ENCODE measurements at places on chromosomes 11 and 22.

DNA sequence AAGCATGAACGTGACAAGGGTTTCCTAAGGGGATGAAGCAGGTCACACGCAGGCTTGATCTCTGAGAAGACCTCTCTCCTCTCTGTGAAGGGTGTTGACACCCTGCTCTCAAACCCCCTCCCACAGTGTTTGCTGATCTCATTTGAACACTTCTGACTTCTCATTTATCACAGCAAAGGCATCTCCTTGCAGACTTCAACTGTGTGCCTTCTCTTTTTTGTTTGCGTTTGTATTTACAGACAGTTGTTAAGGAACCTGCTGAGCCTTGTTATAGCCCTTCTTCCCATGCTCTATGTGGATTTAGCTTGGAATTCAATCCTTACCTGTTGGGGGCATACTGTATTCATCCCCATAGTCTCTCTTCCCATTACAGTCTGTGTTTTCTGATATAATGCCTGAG lies 206.5 kb downstream of the NELL1 start:
- DNase-seq: no peak

DNA sequence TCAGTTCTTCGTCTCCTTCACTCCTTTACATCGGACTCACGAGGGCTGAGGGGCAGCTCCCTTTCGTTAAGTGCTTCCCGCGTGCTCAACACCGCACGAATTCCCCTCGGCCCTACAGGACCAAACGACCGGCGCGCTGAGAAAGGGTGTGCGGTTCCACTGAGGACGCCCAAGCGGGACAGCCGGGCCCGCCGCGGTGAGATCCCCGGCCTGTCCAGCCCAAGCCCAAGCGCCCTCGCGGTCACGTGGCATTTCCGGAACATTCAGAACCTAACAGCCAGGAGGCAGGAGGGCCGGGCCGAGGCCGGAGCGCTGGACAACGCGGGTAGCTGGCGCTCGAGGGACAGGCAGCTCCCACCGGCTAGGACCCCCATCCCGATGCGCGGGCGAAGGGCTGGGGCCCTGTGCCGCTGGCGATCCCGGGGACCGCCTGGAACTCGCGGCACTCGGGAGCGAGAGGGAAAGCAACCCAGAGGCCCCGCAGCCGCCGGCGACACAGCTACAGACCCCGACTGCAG lies 737 bp upstream of the STIP1 start:
- no peak for DNase-seq

- DNase-seq: no peak
Measured at GRCh38 chr11:119624629-119625028, 104.4 kb downstream of the NECTIN1 start.

GRCh38 chr11:12247543-12248254 lies 129.7 kb upstream of the PARVA start:
- DNase-seq: no peak

GRCh38 chr22:46280063-46280817 lies 12.4 kb downstream of the TTC38 start:
- DNase-seq: no peak

GRCh38 chr11:48107188-48107704 lies 109.4 kb upstream of the OR4B1 start:
- no peak for DNase-seq

DNA sequence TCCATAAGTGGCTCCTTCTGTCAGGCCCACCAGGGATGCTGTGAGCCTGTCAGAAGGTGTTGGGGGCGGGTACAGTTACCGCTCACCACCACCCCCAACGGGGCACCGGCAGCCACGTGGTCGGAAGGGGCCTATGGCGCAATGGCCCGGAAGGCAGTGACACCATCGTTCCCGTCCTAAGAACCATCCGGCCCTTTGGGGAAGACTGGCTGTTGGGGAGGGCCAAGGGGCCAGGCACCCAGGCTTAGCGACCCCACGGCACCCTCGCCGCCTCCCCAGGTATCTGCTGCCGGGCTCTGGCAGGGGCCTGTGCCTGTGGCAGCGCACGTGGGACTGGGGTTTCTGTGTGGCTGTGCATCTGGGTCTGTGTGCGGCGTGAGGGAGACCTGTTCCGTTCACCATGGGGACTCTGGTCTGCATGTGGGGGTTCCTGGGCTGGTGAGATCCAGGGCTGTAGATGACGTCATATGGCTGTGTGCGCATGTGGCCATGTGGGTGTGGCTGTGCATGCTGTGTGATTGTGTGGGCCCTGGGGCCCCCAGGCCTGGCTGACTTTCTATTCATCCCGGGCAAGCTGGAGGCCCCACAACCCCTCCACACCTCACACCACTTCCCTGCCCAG lies 717 bp downstream of the OSM start:
- DNase-seq: peak; percentile 18

GRCh38 chr11:120034881-120035630 lies 102.9 kb downstream of the TRIM29 start:
- no peak for DNase-seq

DNA sequence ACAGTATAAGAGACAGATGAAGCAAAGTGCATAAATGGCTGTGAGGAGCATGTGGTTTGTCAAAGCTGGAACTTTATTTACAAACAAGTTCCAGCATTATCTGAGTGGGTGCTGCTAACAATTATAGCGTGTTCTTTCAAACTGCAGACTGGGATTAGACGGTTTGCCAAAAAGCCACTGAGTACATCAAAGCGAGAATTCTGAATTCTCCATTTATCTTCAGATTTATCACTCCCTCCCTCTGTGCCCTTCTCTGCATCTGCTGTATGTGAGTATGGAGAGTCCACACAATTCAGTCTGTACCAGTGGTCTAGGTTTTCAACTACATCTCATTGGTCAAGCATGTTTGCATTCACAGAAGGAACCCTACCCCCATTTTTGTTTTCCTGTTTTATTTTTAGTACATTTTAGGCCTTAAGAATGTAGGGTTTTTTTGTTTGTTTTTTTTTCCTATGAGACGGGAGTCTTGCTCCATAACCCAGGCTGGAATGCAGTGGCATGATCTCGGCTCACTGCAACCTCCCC lies 18.1 kb upstream of the INCENP start:
- DNase-seq: no peak

DNA sequence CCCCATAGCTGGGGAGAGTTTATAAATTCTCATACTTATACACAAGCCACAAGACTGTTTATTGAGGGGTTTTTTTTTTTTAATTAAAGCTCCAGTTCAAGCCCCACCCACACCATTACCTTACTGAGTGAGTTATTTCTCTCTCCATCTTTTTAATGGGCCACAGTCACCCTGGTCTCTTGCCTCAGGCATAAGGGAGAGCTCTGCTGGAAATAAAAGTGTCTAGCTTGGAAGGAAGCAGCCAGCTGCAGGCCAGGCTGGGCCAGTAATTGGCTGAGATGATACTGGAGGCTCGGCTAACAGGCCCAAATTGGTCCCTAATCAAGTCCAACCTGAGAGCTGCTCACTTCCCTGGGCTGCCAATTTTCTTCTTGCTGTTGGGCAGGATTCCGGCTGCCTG lies 174.1 kb downstream of the INSC start:
- no peak for DNase-seq

DNA sequence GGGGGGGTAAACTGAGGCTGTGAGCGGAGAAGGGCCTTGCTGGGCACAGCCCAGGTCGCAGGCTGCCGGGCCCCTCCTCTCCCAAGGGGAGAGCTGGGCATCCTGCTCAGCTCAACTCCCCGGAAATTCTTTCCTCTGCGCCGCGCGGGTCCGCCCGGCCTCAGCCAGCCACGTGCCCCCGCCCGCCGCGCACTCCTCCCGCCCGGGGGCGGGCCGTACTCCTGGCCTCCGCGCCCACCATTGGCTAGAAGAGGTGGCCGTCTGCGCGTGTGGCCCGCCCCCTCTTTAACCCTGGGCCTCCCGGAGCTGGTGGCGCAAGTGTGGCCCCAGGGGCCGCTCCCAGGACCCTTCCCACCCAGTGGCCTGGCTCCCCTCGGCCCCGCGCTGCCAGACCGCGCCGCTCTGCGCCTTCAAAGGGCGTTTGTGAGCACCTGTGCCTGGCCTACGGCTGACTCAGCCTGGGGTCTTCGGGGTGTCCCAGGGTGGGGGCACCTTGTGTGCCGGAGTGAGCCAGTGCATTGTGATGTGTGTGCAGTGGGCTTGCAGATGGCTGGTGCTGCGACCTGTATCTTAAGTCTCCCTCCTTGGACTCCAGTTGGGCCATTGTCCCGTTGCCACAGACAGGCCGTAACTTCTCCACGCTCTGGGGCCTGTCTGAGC lies 2.0 kb downstream of the MRGPRF start:
- DNase-seq: peak; percentile 11

DNA sequence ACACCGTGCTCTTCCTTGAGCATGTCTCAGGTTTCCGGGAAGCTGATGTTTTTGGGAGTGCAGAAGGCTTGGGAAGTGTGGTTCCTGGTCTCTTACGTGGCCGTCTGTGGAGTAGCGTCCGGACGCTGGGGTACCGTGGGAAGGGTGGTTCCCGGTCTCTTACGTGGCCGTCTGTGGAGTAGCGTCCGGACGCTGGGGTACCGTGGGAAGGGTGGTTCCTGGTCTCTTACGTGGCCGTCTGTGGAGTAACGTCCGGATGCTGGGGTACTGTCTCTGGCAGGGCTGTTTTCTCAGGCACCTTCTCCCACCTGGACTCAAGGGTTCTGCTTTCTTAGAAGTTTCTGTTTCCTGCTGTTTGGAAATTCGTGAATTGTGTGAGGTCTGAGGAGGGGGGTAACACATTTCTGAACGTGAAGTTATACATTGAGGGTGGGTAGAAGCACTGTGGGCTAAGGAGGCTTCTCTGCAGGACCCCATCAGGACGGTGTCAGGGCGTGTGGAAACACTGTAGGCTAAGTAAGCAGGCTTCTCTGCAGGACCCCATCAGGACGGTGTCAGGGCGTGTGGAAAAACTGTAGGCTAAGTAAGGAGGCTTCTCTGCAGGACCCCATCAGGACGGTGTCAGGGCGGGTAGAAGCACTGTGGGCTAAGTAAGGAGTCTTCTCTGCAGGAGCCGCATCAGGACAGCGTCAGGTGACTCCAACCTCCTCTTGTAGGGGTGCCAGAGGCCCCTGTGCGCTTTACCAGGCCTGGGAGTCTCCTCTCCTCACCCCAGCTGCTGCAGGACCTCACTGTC lies 5.3 kb upstream of the IFITM3 start:
- no peak for DNase-seq

- peak; percentile 36 for DNase-seq
Measured at GRCh38 chr22:23520863-23521440, 59.1 kb downstream of the IGLL1 start.

DNA sequence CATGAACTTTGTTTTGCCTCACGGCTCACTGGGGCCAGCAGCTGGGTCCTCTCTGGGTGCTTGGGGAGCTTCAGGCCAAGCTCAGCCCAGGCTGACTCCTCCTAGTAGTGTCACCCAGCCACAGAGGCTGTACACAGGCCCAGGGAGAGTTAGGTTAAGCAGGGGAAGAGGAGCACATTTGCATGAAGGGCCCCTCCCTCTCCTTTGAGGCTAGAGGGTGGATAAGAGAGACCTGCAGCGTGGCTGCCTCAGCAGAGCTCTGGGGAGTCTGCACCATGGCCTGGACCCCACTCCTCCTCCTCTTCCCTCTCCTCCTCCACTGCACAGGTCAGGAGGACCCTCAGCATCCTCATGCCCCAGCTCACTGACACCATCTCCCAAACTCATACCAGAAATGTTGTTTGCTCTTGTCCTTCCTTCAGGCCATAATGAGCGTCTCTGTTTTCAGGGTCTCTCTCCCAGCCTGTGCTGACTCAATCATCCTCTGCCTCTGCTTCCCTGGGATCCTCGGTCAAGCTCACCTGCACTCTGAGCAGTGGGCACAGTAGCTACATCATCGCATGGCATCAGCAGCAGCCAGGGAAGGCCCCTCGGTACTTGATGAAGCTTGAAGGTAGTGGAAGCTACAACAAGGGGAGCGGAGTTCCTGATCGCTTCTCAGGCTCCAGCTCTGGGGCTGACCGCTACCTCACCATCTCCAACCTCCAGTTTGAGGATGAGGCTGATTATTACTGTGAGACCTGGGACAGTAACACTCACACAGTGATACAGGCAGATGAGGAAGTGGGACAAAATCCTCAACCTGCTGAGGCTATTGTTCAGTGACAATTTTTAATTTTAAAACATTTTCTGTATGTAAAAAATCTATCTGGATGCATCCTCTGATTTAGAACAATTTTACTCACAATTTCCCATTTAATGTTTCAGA lies 82.4 kb upstream of the VPREB1 start:
- no peak for DNase-seq

DNA sequence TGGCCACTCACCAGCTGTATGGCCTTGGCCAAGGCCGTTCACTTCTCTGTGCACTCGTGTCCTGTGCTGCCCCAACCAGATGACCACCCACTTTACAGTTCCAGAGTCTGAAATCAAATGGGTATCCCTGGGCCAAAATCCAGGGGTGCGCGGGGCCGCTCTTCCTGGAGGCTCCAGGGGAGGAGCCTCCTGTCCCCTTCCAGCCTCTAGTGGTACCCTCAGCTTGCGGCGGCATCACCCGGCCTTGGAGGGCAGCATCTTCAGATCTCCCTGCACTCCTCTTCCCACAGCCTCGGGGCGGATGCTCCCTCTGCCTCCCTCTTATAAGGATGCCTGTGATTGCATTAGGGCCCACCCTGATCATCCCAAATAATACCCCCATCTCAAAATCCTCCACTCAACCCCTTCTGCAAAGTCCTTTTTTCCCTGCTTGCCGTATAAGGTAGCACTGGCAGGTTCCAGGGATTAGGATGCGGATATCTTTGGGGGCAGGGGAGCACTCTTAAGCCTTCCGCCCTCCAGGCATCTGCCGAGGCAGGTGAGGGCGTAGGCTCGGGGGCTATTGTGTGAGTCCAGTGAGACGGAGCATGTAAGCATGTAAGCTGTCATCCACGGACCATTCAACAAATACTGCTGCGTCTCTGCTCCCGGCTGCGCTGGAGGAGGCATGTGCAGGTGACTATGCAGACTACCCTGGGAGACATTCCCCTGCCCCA lies 24.4 kb upstream of the SHISAL1 start:
- no peak for DNase-seq

DNA sequence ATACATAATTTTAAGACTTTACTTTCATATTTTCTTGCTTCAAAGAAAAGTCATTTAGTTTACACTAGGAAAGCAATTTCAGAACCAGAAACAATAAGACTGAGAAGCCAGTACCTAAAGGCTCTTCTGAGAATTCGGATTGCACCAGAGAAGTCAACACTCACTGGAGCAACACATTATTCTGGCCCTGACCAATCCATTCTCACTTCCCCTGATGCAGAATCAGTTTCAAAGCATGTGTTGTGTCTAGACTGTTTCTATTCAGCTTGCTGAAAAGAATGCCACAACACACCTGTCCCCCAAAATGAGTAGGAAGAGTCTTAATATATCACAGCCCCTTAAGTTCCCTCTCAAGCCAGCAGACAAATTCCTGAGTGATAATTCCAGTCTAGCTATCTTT lies 1074.3 kb upstream of the TENM4 start:
- DNase-seq: no peak

GRCh38 chr11:120622189-120622875 lies 110.8 kb downstream of the GRIK4 start:
- no peak for DNase-seq

DNA sequence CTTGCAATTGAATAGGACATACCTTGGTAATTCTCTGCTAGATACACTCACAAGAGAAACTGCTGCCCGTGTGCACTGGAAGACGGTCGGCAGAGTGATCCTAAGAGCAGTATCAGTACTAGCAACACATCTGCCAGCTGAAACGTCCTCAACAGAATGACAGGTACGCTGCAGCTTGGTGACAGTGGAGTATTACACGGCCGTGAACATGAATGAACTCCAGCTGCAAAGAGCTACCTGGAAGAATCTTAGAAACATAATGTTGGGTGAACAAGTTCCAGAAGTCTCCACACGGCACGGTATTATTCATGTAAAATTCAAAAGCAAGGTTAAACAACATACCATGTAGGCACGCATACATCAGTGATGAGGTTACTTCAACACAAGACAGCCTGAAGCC lies 44.4 kb downstream of the TPCN2 start:
- DNase-seq: no peak

GRCh38 chr22:20881231-20881630 lies 22.4 kb downstream of the SNAP29 start:
- DNase-seq: no peak

- DNase-seq: no peak
Measured at GRCh38 chr22:26734339-26735018, 77.1 kb downstream of the MIAT start.
